NCI-H2171 treated with DMSO at 0.1 percent for 48 hours (cell line): ENCODE measurements at places on chromosomes 13 and 19.

GRCh38 chr13:111158136-111158805 is 43.2 kb downstream of the ARHGEF7 start:
- no peak for DNase-seq

DNA sequence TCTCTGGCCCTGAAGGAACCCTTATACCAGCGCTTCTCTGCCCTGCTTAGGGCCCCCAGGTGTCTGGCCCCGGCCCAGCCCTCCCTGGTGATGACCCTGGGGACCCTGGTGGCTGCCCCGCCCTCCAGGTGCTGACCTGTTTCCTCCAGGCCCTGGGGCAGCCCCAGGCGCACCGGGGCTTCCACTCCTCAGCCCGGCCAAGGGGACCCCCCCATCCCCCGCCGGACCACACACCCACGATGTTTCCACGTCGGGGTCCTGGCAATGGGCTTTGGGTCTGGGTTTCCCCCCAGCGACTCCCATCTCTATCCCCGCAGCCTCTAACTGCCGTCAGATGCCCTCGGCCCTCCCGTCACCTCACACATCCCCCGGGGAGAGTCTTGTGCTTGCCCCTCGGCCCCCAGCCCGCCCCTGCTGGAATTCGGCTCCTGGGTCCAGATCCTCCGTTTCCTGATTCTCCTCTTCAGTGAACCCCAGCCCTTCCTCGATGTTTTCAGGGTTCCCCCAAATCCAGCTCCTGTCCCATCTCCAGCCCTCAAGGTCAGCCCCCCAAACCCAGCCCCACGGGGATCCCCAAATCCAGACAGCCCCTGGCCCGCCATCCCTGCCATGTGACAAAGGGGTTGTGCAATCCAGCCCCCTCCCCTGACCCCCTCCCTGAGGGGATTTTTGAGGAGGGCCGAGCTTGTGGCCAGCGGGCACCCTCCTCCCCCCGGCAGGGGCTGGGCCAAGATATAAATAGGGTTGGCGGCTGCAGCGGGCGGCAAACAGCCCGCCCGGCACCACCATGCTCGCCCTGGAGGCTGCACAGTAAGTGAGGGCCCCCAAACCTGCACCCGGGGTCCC is at the start of gene SPIB:
Gene SPIB (plus strand): TSS at position 763 of the 846 bp plus-strand sequence. CDS start 25 bp downstream, at position 788.
- no peak for DNase-seq

GRCh38 chr13:28329395-28330158 is 165.4 kb downstream of the FLT1 start:
- no peak for DNase-seq

DNA sequence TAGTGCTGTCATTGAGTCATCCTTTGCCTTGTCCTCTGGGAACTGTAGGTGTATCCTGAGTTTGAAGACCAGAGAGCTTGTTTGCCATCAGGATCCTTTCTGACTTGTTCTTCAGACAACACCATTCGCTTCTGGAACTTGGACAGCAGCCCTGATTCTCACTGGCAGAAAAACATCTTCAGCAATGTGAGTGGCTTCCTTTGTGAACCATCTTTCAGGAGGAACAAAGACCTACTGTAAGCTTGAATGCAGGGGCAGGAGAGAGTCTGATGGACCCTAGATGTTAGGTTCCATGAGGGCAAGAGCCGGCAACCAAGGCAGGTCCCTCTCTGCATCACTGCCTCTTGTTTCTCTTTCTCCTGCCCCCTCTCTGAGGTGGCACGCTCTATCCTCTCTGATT is 26.7 kb downstream of the WDR62 start:
- DNase-seq: no peak

- peak; percentile 77 for DNase-seq
Observed at GRCh38 chr13:35814605-35815011, 316.6 kb downstream of the DCLK1 start.

- DNase-seq: peak; percentile 99
Observed at GRCh38 chr13:93226623-93227279, at the start of gene GPC6. TSS of gene GPC6 (plus strand) at chr13:93226807.

DNA sequence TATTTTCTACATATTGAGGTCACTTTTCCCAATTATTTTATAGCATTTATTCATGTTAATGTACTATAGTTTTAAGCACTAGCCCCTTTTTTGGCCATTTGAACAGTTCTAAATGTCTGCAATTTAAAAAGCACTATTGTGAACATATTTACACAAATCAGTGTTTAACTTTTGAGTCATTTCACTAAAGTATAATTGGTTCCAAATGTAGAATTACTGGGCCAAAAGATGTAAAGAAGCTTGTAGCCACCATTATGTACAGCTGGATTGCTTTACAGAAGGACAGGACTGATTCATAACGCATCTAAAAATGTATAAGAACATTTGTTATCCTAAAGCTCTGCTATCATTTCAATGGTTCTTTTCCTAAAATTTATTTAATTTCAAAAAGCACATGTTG is 16.6 kb upstream of the ATP12A start:
- DNase-seq: no peak

- DNase-seq: no peak
Observed at GRCh38 chr13:30479154-30479882, 13.6 kb upstream of the HMGB1 start.

GRCh38 chr13:37869756-37870488 is at the start of gene TRPC4:
TSS of gene TRPC4 (minus strand) at chr13:37869772. CDS start at chr13:37783333, 86,439 bp downstream.
- no peak for DNase-seq

- no peak for DNase-seq
Observed at GRCh38 chr19:869245-870177, 10.0 kb downstream of the CFD start.

GRCh38 chr13:23357349-23357748 is 76.2 kb downstream of the SACS start:
- no peak for DNase-seq

DNA sequence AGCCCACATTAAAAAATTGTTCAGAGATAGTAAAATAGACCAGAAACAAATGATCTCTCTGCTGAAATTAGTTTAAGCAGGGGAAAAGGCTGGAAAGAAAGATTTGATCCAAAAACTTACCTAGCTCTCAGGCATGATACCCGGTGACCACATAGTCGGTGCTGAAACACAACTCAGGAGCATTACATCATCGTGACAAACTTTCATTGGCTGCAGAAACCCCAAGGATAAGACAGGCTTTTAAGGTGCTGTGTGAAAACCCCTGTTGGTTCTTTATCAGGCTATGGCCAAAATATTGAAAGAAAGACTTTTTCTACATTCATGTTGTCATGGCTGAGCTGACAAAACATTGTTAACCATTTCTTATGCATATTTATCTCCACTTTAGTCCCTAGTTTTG is 171.7 kb upstream of the KLF12 start:
- no peak for DNase-seq

- no peak for DNase-seq
Observed at GRCh38 chr13:110350509-110350908, 43.4 kb downstream of the COL4A2 start.

- DNase-seq: no peak
Observed at GRCh38 chr13:114048443-114048842, 74.6 kb upstream of the C13orf46 start.

DNA sequence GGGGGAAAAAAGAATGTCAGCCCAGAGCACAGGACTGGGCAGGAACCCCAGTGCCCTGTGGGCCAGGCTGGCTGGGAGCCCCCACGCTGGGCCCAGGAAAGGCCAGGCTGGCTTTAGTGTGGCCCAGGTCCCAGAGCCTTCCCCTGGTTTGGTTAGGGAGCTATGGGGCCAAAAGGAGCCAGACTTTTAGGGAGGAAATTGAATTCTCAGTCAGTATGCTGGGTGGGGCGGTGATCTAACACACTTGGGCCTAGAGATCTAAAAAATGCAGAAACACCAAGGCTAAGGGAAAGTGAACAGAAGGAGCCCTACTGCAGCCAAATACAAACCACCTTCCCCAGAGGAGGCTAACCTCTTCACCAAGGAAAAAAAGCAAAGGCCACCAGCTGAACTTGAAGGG is 137.5 kb downstream of the CRYL1 start:
- no peak for DNase-seq

GRCh38 chr13:108964606-108965005 is 335.2 kb downstream of the MYO16 start:
- DNase-seq: no peak

DNA sequence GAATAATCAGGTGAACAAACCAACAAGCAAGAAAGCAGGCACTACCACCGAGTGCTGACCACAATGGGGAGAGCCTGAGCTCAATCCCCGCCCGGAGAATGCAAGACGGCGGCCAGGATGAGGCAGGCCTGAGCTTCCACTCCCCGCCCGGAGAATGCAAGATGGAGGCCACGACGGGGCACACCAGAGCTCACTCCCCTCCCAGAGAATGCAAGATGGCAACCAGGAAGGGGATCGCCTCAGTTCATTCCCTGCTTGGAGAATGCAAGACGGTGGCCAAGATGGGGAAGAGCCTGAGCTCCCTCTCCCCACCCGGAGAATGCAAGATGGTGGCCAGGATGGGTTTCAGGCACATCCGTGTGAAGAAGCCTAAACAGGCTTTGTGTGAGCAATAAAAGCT is 24.7 kb upstream of the MIER2 start:
- no peak for DNase-seq

DNA sequence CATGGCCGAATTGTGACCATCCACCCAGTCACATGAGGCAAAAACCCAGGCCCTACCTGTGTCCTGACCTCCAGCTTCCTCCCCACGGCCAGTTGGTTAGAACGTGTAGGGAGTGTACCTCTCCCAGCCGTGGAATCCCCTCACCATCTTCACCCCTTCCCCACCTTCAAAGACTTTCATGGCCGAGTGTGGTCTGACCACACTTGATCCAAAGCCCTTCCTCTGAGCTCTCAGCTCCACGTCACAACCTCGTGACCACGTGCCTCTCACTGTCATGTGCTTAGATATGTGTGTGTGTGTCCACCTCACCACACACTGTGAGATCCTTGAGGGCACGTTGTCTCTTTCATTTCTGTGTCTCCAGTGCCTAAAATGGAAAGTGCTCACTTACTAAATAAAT is 48.6 kb upstream of the UBE2L5 start:
- no peak for DNase-seq

- DNase-seq: peak; percentile 69
Observed at GRCh38 chr19:55640577-55641425, at the start of gene ZNF580. TSS of gene ZNF580 (plus strand) at chr19:55641002. CDS start at chr19:55642509, 1,507 bp downstream.

DNA sequence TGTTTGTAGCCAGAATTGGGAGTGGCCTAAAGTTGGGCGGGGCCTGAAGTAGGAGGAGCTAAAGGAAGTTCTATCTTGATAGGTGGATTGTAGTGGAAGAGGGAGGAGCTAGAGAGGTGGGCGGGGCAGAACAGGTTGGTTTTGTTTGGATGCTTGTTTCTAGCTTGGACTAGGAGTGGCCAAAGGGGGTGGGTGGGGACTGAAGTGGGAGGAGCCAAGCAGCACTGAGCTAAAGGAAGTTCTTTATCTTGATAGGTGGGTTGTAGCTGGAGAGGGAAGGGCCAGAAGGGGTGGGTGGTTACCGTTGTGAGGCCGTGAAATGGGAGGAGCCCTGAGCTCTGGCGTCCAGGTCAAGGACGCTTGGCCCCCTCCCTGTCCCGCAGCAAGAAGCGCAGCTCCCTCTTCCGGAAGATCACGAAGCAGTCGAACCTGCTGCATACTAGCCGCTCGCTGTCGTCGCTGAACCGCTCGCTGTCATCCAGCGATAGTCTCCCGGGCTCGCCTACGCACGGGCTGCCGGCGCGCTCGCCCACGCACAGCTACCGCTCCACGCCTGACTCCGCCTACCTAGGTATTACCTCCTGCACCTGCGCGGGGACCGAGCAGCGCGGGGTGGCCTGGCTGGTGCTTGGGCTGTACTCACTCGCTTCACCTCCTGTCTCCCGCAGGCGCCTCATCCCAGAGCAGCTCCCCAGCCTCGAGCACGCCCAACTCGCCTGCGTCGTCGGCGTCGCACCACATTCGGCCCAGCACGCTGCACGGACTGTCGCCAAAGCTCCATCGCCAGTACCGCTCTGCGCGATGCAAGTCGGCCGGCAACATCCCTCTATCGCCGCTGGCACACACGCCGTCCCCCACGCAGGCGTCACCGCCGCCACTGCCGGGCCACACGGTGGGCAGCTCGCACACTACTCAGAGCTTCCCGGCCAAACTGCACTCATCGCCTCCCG is 8.0 kb downstream of the DNASE2 start:
- DNase-seq: peak; percentile 30

- no peak for DNase-seq
Observed at GRCh38 chr19:16419669-16420335, 52.0 kb downstream of the EPS15L1 start.

DNA sequence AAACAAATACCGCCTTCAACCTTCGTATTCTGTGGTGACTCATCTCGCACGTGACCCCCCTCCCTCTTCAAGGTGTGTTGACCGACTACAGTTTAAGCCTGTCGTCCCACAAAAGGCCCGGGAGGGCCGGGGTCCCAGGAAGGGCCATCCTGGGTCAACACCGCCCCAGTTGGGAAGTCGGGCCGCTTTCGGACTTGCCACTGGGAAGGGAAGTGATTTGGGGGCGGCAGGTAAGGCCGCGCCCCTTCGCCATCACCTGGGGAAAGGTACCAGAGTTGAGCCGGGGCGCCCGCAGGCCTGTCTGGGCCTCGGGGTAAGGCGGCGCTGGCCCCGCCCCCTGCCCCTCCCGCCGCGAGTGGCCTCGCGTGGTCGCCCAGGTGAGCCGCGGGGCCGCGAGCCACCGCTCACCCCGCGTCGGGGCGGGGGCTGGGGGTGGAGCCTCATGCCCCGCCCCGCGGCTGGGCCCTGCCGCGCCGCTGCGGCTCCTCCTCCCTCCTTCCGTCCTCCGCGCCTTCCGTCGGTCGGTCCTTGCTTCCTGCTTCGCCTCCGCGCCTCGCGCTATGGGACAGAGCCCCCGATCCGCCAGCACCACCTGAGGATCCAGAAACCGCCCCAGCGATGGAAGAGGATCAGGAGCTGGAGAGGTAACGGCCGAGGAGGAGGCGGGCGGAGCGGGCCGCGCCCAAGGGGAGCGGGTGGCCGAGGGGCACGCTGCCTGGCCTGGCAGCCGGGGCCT is at the start of gene POLR1D:
Gene POLR1D (plus strand): TSS at position 527 of the 736 bp plus-strand sequence. CDS start 92 bp downstream, at position 619.
- DNase-seq: peak; percentile 66

DNA sequence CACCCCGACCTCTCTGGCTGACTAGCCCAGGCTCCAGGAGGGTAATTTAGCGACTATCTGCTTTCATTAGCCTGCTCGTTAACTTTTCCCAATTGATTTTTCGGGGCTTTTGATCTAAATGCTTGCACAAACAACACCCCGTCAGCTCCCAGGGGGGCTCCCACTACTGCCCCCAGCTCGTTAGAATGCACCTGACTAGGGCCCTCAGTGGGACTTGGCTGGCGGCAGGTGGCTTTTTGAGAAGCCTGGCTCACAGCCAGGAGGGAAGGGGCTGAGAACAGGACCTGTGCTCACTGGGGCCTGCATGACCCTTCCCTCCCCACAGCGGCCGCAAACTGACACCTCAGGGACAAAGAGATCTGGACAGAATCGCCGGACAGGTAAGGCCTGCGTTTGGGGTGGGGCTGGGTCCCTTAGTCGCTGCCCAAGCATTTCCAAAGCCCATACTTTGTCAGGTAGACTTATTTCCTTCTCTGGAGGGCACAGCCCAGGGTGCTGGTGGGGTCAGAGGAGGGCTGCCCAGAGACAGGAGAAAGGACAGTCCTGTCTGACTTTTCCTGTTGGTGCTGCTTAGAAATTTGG is 7.6 kb upstream of the CD79A start:
- peak; percentile 34 for DNase-seq

DNA sequence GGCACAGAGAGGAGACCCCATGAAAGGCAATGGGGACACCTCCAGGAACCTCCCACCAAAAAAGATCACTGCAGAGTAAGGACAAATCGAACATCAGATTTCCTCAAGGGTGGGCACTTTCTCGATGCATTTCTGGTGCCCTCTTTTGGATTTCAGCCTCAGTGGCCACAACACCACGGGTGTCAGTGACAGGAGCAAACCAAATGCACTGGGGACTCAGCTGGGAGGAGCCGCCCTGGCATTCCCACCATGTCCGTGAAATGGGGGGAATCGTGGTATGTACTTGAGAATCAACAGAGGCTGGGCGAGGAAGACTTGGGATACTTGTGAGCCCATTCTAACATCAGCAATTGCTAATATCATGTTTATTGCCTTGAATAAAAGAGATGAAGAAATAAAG is 16.3 kb downstream of the FAM187B start:
- no peak for DNase-seq

GRCh38 chr13:25375727-25376358 is 4.1 kb downstream of the ATP8A2 start:
- DNase-seq: peak; percentile 34
